ENCODE measurements at places on chromosomes 16 and 17.

DNA sequence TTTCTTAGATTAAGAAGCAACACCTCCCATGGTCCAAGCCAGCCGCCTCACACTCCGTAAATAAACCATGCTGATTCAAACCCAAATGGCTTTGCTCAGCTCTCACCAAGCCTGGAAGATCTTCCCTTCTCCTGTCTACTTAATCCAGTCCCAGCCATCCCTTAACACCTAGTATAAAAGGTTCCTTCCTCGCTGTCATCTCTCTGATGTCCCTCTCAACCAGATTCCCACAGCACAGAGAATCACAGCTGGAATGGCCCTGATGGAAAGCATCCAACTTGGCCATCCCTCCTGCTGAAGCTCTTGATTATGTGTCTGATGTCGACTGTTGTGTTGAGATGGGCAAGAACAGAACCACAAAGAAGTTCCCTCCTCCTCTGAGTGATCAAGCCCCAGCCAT lies 50.6 kb upstream of the ADCY9 start:
- no peak for DNase-seq

DNA sequence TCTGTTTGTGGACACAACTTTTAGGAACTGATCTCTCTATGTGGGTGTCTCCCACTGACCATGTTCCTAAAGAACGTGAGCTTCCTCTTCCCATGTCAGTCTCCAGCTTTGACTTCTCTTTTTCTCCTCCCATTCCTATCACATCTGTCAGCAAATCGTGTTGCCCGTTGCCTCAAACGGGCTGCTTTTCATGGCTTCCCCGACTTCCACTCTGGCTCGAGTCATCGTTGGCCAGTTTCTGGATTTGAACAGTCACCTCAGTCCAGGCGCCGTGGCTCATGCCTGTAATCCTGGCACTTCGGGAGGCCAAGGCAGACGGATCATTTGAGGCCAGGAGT lies 5.4 kb downstream of the ABCC1 start:
- no peak for DNase-seq

- no peak for DNase-seq
Measured at GRCh38 chr16:88560714-88561484, 9.3 kb upstream of the ZC3H18 start.

- no peak for DNase-seq
Measured at GRCh38 chr16:30896261-30896888, at the start of gene CTF1. CTF1 (plus strand) TSS chr16:30896614; CDS start chr16:30896644, 30 bp downstream.

- DNase-seq = no peak
Measured at GRCh38 chr17:9123594-9124553, 102.6 kb downstream of the NTN1 start.

- DNase-seq = no peak
Measured at GRCh38 chr17:21375162-21375560, 996 bp upstream of the KCNJ12 start.

DNA sequence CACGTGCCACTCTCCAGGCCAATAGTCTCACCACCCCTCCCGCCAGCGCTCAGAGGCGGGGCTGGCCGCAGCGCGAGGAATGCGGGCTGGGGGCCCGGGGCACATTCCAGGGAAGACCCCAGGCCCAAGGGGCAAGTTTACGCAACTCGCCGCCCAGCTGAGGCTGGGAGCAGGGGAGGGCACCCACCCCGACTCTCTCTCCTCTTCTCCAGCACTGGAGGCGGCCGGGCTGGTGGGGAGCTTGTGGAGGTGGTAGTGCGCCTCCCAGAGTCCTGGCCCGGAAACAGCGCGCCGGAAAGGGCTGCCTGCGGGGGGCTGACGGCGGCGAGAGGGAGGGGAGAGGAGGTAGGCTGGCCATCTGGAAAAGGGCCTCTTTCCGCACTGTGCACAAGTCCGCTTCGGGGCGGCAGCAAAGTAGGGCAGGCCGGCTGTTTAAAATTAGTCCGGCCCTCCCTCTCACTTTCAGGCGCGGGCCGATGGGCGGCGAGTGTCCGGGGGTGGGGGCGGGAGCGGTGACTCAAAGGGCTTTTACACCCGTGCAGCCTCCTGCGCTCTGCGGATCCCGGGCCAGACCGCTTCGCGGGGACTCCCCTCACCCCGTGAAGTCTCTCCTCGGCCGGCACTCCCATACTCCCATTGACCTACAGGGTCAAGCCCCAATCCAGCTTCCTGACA lies 1.1 kb downstream of the FHOD1 start:
- no peak for DNase-seq

DNA sequence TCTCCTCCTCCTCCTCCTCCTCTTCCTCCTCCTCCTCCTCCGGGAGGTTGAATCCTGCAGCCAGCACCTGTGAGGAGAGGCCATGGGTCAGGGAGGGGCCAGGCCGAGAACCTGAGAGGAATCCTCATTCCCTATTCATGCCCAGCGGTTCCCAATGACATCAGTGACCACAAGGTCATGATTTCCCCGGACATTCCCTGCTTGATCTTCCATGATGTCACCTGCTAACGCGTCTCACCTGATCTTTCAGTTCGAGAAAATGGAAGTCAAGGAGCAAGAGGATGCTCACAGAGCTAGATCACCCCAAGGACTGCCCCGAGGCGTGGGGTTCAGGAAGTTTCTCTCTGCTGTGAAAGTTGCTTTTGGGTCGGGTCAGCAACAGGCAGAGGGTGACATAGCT lies 5.4 kb downstream of the APOBR start:
- DNase-seq = no peak

DNA sequence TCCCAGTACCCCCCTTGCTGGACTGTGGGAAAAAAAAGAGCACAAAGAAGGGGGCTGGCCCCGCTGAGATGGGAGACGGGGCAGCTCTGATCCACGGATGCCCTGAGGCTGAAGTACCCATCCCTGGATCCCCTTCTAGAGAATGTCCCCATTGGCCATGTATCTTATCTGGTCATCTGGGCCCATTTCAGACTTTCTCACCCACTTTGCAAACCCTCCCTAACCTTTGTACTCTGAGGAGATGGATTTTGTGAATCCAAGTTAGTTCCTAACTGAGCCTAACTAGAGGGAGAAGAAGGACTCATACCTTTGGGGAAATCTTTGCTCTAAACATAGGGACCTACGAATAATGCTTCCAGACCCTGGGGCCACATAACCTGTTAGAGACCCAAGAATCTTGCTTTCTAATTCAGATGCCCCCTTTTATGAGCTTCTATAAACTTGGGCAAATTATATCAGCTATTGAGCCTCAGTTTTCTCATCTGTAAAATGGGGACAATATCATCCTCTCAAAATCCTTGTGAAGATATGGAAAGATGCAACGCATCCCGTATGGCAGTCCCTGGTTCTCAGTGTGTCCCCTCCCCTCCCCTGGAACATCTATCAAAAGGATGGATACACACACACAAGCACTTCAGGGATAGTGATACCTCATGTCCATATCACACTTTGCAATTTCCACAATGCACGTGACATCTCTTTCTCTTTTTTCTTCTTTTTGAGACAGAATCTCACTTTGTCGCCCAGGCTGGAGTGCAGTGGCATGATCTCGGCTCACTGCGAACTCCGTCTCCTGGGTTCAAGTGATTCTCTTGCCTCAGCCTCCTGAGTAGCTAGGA lies 16.8 kb upstream of the FZD2 start:
- DNase-seq = no peak

GRCh38 chr16:51053775-51054174 lies 97.3 kb downstream of the SALL1 start:
- DNase-seq = no peak

- DNase-seq = no peak
Measured at GRCh38 chr17:29243792-29244191, 2.9 kb upstream of the CRYBA1 start.

DNA sequence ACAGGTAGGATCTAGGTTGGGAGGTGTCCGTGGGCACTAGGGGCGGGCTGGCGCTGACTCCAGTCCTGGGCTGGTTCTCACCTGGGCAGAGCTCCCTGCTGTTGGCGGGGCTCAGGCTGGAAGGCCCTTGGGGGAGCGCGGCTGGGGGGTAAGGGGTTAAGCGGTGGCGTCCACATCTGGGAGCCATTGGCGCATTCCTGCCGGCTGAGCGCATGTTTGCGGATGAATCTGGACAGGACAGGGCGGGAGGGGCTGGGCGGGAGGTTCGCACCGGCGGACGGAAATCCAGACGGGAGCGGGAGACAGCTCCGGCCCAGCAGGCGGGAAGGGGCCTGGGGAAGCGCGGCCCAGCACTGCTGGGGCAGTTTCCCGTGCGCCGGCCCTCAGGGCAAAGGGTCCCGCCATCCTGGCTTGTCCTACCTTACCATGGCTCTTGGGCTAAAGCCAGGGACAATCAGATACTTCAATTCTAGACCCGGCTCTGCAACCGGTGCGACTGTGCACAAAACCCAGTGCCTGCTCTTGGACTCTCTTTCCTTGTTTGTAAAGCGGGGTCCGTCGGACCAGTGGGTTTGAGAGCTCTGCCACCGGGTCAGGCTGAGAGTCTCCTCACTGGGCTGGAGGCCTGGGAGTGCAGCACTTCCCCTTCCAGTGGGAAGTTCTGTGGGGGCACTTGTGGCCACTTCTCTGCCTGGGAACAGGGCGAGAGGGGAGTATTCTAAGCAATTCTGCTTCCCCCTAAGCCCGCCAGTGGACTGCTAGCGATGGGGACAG lies 7.8 kb downstream of the RARA start:
- DNase-seq = no peak

DNA sequence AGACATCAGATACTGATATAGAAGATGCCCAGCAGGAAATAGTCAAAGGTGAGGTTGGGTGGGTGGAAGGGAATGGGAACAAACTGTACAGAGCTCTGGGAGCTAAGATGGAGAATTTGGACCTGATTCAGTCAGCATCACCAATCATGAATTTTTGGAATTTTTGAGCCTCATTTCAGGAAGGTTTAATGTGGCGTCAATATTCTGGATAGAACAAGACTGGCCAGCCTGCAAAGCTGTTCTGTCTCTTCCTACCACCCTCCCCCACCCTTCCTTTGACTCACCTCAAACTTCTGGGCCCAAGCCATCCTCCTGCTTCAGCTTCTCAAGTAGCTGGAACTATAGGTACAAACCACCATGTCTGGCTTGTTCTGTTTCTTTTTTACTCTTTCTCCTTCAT lies 32.6 kb downstream of the CTCF start:
- DNase-seq = no peak

DNA sequence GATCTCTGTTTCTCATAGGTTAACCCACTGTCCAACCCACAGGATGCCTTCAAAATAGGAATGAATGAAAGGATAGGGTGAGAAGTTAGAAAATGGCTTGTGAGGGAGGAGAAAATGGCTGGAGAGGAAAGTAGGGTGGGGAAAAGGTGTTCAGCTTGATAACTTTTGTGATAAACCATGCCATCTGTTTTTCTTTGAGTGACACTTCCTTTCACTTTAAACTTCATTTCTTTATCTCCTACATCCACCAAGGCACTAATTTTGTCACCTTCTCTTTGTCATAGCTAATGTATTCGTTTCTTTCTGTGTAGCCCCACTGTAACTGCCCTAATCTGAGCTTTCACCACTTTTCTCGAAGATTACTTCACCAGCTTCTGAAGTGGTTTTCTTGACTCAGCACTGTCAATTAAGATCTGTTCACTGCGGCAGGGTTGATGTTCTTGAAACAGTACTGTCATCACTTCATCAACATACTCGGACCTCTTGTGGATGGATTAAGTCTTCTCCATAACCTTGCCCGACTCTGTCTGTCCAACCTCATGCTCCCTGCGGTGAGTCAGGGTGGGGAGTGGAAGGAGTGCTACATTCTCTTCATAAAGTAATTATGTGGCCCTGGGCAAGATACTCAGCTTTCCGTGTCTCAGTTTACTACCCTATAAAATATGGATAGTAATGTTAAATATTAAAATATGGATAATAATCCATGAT lies 5.5 kb upstream of the KRT10 start:
- DNase-seq = no peak

DNA sequence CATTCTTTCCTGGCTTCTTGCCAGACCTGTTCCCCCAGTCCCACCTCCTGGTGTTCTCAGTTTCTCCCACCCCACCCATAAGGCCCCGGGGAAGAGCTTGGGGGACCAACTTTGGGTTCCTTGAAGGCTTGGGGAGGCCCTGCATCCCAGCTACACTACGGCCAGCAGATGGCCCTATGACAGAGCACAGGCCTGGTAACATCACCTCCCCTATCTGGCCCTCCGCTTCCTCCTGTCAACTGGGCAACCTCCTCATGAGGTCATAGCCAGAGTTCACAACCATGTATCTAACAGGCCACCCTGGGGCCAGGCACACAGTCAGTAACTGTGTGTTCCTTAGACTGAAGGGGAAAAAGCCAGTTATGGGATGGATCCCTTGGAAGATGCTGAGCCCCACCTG lies 31.4 kb downstream of the MYO15A start:
- no peak for DNase-seq

DNA sequence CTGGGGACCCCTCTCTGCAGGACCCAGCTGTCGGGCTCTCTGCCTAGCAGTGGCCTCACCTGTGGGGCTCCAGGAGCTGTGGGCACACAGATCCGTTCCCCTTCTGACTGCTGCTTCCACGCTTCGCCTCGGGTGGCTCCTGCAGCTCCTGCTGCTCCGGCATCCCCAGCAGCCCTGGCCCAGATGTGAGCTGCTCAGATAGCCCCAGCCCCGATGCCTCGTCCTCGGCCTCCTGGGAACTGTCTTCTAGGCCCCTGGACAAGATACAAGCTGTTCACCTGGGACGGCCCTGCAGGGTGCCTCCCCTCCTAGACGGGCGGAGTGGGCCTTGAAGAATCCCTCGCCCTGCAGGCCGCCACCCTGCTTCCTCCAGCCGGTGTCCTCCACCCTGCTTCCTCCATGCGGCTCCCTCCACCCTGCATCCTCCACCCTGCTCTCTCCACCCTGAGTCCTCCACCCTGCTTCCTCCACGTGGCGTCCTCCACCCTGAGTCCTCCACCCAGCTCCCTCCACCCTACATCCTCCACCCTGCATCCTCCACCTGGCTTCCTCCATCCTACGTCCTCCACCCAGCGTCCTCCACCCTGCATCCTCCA lies 11.0 kb downstream of the EMC6 start:
- no peak for DNase-seq

DNA sequence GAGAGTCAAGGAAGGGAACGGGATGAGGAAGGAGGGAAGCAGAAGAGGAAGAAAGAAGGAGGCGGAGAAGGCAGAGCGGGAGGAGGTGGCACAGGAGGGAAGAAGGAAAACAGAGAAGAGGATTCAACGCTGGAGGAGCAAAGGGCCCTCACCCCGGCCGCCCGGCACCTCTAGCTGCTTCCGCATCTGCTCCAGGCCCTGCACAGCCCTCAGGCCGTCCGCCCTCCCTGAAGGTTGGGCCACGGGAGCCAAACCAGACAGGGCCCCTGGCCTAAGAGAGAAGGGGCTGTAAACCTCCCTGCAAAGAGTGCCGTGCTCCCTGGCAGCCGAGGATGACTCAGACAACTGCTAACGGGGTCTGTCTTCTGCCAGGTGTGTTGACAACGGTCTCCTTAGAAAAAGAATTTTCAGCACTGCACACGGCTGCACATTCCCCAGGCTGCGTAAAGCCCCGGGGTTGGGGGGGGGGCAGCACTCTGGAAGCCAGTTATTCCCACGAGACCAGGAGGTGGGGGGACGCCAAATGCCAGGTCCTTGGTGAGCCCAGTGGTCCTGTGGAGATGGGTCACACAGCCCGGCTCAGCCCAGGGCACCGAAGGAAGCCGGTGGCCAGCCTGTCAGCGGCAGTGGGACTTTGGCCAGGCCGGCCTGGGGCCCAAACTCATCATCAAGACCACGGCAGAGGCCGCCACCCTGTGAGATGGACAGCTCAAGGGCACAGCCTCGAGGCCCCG lies 29.1 kb downstream of the MRM3 start:
- DNase-seq = no peak

GRCh38 chr17:77470800-77471733 lies 330.3 kb downstream of the SEC14L1 start:
- DNase-seq = no peak

Measured in stimulated activated CD4-positive, alpha-beta T cell treated with anti-CD3 and anti-CD28 coated beads, Interleukin-15, amount 100 ng/mL, for 1 hour (primary cell).